ENCODE measurements at places on chromosomes 5 and 9.

GRCh38 chr9:70420441-70421271 is 6.2 kb upstream of the KLF9 start:
- DNase-seq = peak; percentile 61

GRCh38 chr5:145906401-145906800 is 30.0 kb upstream of the SH3RF2 start:
- no peak for DNase-seq

- DNase-seq = no peak
These were observed 4.3 kb upstream of the IFNB1 start for GRCh38 chr9:21081999-21082398.

- DNase-seq = no peak
These were observed 92.6 kb upstream of the CDH6 start for GRCh38 chr5:31100781-31101310.

- no peak for DNase-seq
These were observed 490.8 kb downstream of the TLE4 start for GRCh38 chr9:80062567-80062966.

DNA sequence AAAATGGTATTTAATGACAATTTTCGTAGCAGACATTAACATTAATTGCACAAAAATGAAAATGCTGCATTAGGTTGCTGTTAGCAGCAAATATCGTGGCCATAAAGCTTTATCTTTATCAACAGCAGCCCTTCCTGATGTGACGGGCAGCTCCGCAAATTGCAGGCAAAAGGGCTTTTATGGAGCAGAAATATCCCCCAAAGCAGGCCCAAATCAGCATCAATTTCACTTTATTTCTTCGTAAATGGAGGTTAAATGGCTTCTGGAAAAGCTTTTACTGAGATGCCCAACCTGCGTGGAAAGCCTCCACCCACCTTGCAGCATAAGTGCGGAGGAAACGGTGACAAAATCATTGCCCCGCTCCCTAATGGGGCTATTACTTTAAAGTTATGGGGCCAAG is 77.9 kb upstream of the BARHL1 start:
- no peak for DNase-seq

GRCh38 chr5:30981576-30981975 is 211.9 kb upstream of the CDH6 start:
- DNase-seq = no peak

- DNase-seq = peak; percentile 45
These were observed 10.4 kb downstream of the UIMC1 start for GRCh38 chr5:176995896-176996767.

DNA sequence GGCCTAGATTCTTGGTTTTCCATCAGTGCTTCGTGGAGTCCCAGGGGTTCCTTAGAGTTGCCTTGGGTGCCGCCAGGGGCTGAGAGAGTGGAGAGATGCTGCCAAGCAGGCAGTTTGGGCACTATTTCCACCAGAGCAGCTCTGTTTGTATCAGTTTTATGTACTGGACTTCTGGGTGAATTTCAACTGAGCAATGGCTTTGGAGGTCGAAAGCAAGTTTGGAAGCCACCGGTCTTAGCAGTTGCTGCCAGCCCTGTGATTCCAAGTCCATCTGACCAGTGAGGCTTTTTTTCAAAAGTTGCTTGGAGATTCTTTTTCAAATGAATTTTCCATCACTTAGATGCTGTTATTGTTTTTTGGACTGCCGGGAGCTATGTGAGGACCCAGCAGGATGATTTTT is 68.5 kb downstream of the ANGPTL2 start:
- no peak for DNase-seq

GRCh38 chr5:112366987-112367386 is 52.1 kb downstream of the EPB41L4A start:
- DNase-seq = peak; percentile 14

- DNase-seq = no peak
These were observed 13.6 kb upstream of the HAVCR1 start for GRCh38 chr5:157072508-157072907.

DNA sequence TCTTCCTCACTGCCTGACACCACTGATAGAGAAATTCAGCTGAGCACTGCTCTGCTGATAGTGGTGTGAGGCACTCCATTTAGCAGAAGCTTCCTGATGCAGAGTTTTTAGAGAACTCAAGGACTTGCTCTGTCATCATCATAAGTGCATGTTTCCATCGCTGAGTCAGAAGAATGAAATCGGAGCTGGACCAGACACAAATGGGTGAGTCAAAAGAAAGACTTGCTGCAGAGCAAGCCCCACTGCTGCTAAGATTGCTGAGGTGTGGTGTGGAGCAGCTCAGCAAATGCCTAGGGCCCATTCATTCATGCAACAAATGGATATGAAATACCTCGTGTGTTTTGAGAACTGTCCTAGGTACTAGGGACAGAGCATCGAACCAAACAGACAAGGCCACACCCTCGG is 410.2 kb upstream of the SLC30A5 start:
- DNase-seq = no peak

- no peak for DNase-seq
These were observed 266.0 kb upstream of the TRIM32 start for GRCh38 chr9:116420993-116421538.

GRCh38 chr9:19137282-19137681 is 10.0 kb upstream of the PLIN2 start:
- DNase-seq = no peak

- DNase-seq = peak; percentile 66
These were observed 18.7 kb upstream of the PTPDC1 start for GRCh38 chr9:94065535-94065961.

DNA sequence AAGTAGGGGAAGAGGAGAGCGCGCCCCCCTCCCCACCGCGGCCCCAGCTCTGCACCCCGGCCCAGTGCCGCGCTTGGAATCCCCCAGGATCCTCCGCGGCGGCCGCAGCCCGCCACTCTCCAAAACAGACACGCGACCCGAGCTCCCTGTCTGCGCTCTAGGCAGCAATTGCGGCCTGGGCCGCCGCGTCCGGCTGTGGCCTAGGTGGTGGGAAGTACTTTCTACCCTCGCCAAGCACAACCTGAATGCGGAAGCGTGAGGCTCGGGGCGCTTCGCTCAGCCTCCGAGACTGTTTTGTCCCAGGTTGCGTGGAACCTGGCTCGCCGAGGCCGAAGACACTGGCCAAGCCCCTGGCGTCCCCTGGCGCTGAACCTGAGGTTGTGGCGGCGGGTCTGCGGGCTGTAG is 3.3 kb upstream of the FOXB2 start:
- no peak for DNase-seq

DNA sequence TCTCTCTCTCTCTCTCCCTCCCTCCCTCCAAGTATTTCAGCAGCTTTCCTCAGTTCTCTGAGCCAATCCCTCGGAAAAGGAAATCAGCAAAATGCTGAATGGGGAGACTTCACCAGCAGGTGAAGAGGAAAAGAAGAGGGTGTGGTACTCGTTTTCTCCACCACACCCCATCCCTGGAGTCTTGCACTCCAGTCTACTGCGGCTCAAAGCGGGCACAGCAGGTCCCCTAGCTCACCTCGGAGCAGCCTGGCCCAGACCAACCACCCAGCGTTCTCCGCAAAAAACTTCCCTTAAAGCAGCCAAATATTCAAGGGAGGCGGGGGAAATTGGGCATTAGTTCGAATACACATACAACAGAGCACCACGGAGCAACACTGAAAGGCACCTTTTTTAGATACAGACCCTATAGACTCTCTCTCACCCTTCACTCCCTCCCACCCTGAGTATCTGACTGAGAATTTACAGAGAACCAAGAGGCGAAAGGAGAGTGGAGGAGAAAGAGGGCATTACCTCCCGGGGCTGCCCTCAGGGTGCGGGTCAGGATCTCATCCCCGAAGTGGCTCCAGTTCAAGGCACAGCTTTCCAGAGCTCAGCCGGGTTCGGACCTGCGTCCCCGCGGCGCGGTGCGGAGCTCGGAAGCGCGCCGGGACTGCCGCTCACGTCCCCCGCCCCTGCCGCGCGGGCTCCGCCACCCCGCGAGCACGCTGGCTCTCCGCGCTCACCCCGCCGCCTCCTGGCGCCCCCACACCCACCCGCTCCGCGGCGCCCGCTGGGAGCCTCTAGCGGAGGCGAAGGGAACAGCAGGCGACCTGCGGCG is 1638.5 kb upstream of the C9orf72 start:
- peak; percentile 54 for DNase-seq

All from RPMI8226 (cell line).